Liver (tissue), 10 donors: ENCODE measurements at places on chromosomes 1 and 21. TPM values are rescaled to one million over a fixed set of nuclear protein-coding genes. Genes with fewer than 3 reads are reported as not detected.
A peak's percentile ranks its signal among the peaks of the same experiment; 100 is the strongest.

DNA sequence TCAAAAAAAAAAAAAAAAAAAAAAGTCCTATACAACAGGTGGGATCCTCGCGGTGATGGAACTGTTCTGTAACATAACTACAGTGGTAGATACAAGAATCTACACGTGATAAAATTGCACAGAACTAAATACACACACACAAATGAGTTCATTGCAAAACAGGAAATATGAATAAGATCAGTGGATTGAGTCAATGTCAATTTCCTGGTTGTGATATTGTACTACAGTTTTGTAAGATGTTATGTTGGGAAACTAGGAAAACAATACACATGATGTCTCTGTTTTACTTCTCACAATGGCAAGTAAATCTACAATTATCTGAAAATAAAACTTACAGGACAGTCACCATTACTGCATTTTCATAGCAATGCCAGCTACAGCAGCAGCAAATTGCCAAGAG is 59.8 kb downstream of the ITGB3BP start:
- no peak for DNase-seq

DNA sequence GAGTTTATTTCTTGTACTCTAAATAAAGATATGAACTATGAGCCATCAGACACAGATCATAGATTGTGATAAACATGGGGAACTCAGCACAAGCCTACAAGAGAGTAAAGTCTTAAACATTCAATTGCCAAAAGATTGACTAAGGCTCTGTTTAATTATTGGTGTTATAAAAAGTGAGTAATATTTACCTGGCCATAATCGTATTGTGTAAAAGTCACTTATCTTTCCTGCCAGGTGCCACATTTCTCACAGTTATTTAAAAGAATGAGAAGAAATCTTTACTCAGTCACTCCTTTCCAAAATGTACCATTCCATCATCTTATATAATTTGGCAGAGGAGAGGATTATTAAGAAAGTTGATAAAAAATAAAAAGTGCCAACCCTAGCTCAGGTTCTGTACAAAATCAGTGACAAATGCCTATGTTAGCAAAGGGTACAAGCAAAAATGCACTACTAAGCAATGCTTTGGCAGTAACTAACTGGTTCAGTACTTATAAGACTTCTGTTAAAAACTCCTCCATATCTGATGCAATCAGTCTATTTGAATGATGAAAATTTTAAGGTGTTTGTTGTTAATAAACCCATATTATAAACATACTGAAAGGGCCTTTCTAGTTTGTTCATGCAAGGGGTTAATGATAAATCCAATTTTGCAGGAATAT is 5.8 kb upstream of the NR5A2 start:
- no peak for DNase-seq

Gene ANKRD34A
- not detected for total RNA-seq

Gene C1QB
- total RNA-seq = 174 TPM

- DNase-seq = peak; percentile 38
These were observed 99.7 kb downstream of the NMNAT2 start for GRCh38 chr1:183318433-183318832.

DNA sequence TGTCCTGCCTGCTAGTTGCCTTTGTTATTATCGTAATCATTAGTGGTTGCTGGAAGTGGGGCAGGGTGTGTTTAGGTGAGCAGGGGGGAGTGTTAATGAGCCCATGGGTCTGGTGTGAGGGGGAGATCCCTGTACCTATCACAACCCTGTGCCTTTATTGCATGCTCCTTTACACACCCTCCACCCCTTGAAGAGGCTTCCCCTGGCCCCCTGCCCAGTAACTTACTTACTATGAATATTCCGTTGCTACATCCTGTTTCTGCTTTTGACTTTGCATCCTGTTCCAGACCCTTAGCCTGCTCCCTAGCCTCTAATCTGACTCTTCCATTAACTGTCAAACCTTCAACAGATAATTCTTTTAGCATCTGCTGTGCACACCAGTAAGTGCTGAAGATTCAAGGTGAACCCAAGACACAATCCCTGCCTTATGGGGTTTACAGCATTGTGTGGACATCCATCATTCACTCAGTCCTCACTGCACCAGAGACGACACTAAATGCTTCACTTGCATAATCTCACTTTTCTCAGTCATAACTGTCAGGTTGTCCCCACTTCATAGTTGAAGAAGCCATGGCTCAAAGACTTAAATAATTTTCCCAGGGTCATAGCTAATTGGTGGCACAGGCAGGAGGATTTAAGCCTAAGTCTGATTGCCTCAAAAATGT is 47.9 kb downstream of the CDC7 start:
- DNase-seq = no peak

DNA sequence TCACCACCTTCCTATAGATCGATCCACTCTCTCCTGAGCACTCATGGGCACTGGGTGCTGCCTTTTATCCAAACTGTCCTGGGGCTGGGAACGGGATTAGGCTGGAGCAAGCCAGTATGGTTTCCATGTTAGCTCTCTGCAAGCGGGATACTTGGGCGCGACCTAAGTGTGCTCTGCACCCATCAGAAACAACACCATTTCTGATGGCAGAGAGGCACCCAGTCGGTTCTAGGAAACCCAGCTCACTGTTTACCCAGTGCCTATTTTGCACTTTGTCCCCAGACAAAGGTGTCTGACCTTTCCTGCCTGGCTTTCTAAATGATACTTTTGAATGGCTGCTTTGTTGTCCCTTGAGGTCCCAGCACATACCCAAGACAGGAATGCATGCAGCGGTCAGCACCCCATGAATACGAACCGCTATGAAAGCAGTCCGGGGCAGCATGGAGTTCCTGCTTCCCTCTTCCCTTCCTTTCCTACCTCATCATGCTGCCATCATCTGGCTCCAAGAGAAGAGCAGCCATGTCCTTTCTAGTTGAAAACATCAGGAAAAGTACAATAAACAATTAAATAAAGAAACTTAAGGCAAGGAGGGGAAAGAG is 83.9 kb downstream of the TRABD2B start:
- DNase-seq = no peak

Gene TRIM17
- total RNA-seq = not detected

Gene ZNF695
- total RNA-seq = not detected

Gene ERICH3
- 0.08 TPM for total RNA-seq

- no peak for DNase-seq
These were observed 12.3 kb downstream of the COLGALT2 start for GRCh38 chr1:184025242-184025675.

DNA sequence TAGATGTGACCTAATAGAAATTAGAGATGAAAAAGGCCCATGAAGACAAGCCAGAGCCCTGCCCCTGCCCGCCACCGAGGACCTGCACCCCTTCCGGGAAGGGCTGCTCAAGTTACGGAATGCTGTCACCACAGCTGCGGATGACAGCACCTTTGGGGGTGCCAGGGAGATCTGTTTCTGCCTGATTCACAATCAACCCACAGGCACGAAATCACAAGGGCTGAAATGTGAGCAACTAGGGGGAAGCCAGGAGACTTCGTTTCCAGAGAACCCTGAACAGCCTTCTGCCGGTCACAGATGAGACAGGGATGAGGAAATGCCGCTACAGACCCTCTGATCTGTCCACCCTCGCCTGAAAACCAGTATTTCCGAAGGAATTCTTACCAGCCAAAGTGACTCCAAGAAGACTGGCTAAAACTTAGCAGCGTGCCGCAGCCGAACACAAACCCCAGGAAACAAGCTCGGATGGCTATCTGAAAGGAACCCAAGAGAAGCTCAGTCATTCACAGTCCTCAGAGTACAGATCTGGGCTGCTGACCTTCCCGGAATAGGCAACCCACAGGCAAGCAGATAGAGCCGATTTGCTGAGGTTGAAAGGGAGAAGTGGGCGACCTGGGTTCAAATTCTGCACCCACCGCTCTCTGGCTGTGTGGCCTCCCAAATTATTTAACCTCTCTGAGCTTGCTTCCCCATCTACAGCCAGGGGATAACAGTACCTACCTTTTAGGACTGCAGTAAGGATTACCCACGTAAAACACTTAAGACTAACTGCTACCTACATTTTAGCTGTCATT is 1.1 kb downstream of the ICMT start:
- no peak for DNase-seq

Gene MTARC1
- 14.9 TPM for total RNA-seq

- DNase-seq = no peak
These were observed 3.8 kb upstream of the RGSL1 start for GRCh38 chr1:182446033-182446669.

DNA sequence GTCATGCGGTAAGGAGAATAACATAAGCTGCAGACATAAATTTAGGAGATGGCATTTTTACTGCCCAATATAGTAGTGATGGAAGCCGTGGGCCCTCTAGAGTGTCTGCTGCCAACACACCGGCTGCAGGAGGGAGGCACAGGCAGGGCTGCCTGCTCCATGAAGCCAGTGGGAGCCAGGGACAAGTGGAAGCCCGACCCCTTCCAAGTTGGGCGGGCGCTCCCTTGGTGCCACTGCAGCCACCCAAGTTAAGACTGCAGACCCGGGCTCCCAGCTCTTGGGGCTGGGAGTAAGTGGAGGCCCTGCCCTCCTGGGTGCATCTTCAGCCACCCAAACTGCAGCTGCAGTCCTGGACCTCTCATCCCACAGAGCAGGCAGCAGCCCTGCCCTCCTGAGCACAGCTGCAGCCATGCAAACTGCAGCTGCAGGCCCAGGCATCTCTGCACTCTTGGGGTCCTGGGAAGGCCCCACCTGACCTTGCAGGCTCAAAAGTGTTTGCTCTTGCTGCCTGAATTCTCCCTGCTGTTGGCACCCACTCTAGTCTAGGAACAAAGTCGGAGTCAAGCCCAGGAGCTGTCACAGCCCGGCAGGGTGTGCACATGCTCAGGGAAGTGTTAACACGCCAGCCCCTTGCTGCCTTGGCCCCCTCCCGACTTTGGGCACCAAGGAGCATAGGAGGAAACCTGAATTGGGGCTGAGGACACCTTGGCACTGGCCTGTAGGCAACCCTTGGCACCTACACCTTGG is 437.2 kb upstream of the PRMT6 start:
- DNase-seq = no peak
